Ovary (tissue), 10 donors: ENCODE measurements at places on chromosomes 1 and 21. TPM values are rescaled to one million over a fixed set of nuclear protein-coding genes. Genes with fewer than 3 reads are reported as not detected.

Gene SPRR2A
- total RNA-seq, result not detected

Gene SIM2
- total RNA-seq, result not detected

Gene FCN3
- total RNA-seq, result 0.35 TPM

DNA sequence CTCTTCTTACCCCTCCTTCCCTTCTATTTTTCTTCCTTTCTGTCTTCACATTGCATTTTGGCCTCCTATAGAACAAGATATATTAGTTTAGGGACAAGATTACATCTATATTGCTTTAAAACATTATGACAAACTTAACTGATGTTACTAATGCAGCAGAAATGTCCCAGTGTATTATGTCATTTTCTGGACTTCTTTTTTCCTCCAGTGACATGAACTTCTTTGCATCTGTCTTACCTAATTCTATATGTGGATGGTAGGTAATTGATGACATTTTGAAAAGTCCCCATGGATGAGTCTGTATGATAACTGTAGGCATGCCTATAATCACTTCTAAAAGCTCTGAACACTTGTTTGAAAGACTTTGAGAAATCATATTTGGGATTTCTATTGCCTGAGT, 89.5 kb downstream of the FNBP1L start:
- DNase-seq, result no peak
- H3K27me3 ChIP-seq, result no peaks in the 10 kb centered on the region
- H3K27ac ChIP-seq, result no peak overlapping the region

DNA sequence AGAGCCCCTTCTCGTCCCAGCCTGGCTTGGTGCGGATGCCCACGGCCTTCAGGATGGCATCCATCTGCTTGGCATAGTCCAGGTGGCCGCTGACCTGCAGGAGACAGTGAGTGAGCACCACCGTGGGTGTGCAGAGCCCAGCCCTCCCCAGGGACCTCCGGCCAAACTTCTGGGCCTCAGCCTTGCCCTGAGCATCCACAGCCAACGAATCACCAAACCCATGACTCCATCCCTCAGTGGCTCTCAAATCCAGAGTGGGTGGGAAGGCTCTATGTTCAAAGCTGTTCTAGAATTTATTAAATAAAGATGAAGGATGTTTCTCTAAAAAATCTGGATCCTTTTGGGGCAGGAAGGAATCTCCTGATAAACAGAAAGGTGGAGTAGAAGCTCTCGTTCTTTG, 18.7 kb downstream of the HTR6 start:
- H3K27ac ChIP-seq, result no peak overlapping the region
- no peaks in the 10 kb centered on the region for H3K36me3 ChIP-seq
- H3K4me3 ChIP-seq, result no peak overlapping the region
- no peak for DNase-seq
- no peaks in the 10 kb centered on the region for H3K4me1 ChIP-seq
